ENCODE measurements at places on chromosomes 5 and 9. TPM values are rescaled to one million over a fixed set of nuclear protein-coding genes. Genes with fewer than 3 reads are reported as not detected.

KIF2A gene
- 204 TPM for total RNA-seq

TLX3 gene
- total RNA-seq, result not detected

DNA sequence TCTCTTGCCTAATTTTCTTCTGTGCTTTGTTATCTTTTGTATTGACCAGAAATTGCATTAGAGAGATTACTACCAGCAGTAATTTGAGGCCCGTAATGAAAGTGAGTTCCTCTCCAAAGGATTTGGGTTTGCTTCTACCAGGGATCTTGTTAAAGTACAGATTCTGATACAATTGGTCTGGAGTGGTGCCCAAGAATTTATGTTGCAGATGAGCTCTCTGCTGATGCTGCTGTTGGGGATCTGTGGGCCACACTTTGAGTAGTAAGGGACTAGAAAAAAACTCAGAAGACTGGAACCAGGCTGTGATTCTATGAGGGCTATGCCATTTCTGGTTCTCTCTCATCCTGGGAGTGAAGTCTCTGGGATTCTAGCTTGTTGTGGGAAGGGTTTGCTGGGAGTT, 192.2 kb downstream of the SEC61B start:
- no peak overlapping the region for H3K27ac ChIP-seq
- H3K4me3 ChIP-seq, result no peak overlapping the region
- peaks cover 8% of the 10 kb centered on the region for H3K27me3 ChIP-seq
- DNase-seq, result no peak

DNA sequence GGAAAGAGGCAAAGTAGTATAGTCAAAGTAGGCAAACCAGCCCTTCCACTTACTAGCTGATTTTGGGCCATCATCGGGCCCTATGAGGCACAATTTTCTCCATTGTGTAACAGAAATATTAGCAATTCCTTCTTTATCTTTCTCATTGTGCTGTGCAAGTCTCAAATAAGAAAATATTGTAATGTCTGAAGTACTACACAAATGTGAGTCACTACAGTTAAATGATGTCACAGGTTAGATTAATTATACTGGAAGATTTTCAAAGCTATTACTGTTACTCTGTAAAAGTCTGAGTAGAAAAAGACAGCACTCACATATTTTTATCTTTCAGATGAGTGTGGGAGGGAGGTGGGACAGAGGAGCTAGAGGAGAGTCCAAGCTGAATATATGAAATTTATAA, 12.4 kb upstream of the TMC1 start:
- DNase-seq, result no peak
- H3K27ac ChIP-seq, result no peak overlapping the region
- no peaks in the 10 kb centered on the region for H3K36me3 ChIP-seq
- no peaks in the 10 kb centered on the region for H3K27me3 ChIP-seq
- H3K4me3 ChIP-seq, result no peak overlapping the region

DNA sequence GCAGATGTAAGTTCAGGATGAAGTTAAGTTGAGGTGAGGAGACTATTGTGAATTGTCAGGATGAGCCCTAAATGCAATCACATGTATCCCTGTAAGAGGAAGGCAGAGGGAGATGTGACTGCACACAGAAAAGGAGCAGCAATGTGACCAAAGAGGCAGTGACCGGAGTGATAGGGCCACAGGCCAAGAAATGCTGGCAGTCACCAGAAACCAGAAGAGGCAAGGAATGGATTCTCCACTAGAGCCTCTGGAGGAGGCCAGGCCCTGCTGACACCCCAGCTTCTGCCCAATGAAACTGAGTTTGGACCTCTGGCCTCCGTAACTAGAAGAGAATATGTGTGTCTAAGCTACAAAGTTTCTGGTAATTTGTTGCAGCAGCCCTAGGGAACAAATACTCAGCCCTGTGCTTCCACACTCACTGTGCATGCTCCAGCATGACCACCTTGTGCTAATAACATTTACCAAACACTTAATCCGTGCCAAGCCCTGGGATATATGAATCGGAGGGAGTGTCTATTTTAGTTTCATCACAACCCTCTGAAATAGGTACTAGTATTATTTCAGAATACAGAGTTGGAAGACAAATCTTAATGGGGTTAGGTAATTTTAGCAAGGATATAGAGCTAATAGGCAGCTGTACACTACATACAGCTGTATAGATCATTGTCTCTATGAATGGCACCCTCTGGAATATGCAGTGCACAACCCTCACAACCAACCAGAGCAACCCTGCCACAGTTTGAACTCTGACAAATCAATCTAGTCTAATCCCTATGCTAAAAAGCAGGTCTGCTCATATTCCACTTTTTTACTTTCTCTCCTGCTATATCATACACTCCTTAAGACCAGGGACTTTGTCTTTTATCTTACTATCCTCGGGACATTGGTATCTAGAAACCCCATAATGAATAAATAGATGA, 7.8 kb upstream of the GPX8 start:
- H3K4me3 ChIP-seq, result no peak overlapping the region
- no peaks in the 10 kb centered on the region for H3K4me1 ChIP-seq
- H3K27me3 ChIP-seq, result peaks cover 62% of the 10 kb centered on the region
- no peak for DNase-seq
- H3K27ac ChIP-seq, result no peak overlapping the region
- no peaks in the 10 kb centered on the region for H3K36me3 ChIP-seq

All from activated CD4-positive, alpha-beta T cell treated with anti-CD3 and anti-CD28 coated beads, Interleukin-2, amount 10 ng/mL, durations not matched to agents 7 days and 5 days (primary cell).